ENCODE measurements at places on chromosomes 16 and 17.
A peak's percentile ranks its signal among the peaks of the same experiment; 100 is the strongest.

DNA sequence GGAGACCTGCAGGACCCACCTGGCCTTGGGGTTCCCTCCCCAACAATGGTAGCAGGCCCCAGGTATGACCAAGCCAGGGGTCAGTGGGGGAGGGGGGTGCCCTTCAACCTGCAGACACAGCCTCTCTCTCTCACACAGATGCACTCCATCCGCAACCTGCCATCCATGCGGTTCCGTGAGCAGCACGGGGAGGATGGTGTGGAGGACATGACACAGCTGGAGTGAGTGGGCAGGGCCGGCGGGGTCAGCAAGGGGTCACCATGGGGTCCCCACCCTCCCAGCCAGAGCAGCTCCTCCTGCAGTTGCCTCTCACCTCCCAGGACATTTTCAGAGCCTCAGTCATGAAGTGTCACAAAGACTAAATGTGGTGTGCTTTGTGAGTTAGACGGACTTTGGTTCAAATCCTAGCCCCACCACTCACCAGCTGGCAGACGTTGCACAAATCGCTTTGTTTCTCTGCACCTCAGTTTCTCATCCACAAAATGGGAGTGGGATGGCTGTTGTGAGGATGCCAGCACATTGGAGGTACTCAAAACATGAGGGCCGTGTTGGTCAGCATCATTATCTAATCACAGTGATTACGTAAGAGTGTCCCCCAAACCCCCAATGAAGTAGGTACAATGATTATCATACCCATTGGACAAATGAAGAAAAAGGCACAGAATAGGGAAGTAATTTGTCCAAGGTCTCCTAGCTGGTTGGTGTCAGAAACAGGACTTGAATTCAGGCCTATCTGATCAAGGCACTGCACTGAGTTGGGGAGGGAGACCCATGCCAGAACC lies 16.0 kb downstream of the MYO15A start:
- DNase-seq, result no peak

GRCh38 chr17:50573866-50574611 lies 13.5 kb downstream of the CACNA1G start:
- DNase-seq, result no peak

DNA sequence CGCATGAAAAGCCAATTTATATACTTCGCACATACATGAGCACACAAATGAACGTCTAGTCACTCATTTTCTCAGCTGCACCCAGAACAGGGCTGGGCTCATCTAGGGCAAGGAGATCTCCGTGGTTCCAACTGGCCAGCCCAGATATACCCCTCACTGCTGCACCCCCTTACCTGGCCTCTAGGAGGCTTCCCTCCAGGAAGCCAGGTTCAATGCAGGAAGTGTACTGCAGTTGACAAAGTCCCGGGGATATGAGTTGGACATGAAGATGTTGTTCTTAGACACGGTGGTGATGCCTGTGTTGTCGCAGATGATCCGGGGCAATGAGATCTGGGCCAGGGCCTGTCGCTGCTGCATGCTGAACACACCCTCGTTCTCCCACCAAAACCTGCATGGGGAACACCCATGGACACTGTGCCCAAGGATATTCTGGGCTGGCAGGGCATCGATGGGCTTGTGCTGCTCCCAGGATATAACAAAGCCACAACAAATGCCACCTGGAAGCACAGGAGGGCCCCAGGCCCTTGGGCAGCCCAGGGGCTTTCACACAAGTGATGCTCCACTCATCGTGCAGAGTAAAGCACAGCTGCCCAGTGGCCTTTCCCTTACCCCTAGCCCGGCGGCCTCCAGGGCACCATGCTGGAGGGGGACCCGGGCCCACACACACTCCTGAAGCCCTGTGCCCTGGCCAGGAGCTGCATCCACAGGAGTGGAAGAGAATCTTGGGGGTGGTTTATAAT lies 10.1 kb downstream of the MPO start:
- no peak for DNase-seq

DNA sequence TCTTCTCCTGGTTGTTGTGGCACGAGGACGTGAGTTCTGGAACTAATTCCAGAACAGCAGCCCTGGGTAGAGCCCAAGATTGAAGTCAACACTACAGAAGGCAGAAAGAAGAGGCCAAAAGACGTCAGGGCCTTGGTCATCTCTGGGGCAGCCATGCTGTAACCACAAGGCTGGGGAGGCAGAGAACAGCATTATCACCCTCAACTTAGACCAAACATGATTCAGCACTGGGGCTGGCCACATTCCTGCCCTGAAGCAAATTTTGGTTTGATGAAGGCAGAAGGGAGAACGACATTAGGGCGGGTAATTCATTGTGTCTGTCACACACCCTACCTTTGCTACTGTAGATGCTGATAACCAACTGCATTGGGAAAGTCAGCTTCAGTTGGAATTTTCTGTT lies 9.7 kb upstream of the ALOX15B start:
- no peak for DNase-seq

DNA sequence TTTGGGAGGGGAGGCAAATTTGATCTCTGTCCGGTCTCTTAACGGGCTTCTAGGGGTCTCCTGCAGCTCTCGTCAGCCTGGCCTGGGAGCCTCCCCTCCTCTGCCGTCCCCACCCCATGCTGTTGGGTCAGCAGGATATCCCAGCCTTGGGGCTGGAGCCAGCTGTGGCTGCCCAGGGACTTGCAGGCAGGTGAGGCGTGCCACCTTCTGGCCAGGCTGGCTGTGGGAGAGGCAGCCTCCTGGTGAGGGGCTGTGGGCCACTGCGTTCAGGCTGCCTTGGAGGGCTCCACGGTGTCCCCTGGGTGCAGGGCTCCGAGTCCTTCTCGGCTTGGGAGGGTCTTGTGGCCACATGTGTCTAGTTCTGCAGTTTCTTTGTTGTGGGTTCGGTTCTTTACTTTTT lies 34.6 kb downstream of the TBCD start:
- no peak for DNase-seq

- DNase-seq, result no peak
These were observed 157.9 kb downstream of the TOX3 start for GRCh38 chr16:52389045-52389444.

- DNase-seq, result no peak
These were observed 113.7 kb upstream of the CDH11 start for GRCh38 chr16:65235339-65236177.

DNA sequence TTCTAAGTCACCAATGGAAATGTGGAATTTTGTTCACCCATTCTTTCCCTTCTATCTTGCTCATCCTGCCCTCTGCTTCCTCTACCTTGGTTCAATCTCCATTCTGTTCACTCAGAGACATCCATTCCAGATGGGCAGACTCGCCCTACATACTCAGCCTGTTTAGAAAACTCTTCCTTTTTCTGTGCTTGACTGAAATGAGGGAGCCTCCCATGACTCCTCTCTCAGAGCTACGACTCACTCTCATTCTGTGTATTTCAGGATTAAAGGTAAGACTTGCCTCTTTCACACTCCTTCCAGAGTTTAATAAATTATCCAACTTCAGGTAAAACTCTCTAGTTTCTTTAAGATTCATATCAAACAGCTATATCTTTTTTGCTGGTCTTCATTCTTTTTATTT lies 182.8 kb downstream of the HS3ST3A1 start:
- no peak for DNase-seq

DNA sequence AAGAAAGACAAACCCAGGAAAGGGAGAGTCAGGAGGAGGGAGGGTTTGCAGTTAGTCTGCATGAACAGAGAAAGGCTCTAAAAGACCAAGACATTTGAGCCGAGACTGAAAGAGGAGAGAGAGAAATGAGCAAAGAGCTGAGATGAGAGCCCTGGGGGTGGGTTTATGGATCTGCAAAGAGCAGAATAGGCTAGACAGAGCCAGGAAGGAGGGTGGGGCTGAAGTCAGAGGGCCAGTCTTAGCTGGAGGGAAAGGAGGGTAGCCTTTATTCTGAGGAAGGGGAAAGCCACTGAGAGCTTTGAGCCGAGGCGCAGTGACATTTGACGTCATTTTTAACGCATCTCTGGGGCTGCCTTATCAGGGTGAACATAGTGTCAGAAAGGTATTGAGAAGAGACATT lies 85.7 kb upstream of the CDH13 start:
- no peak for DNase-seq

DNA sequence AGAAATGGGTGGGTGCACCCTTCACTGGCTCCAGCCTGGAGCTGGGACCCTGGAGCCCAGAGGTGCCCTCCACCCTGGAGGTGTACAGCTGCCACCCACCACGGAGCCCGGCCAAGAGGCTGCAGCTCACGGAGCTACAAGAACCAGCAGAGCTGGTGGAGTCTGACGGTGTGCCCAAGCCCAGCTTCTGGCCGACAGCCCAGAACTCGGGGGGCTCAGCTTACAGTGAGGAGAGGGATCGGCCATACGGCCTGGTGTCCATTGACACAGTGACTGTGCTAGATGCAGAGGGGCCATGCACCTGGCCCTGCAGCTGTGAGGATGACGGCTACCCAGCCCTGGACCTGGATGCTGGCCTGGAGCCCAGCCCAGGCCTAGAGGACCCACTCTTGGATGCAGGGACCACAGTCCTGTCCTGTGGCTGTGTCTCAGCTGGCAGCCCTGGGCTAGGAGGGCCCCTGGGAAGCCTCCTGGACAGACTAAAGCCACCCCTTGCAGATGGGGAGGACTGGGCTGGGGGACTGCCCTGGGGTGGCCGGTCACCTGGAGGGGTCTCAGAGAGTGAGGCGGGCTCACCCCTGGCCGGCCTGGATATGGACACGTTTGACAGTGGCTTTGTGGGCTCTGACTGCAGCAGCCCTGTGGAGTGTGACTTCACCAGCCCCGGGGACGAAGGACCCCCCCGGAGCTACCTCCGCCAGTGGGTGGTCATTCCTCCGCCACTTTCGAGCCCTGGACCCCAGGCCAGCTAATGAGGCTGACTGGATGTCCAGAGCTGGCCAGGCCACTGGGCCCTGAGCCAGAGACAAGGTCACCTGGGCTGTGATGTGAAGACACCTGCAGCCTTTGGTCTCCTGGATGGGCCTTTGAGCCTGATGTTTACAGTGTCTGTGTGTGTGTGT lies 46.8 kb downstream of the IL21R start:
- DNase-seq, result no peak

DNA sequence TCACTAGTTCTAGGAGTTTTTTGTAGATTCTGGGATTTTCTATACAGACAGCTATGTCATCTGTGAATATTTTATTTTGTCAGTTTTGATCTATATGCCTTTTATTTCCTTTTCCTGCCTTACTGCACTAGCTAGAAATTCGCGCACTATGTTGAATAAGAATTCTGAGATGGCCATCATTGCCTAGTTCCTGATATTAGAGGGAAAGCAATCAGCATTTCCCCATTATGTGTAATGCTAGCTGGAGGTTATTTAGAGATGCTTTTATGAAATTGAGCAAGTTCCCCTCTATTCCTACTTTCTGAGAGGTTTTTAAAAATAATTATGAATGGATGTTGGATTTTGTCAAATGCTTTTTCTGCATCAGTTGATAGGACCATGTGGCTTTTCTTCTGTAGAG lies 23.8 kb downstream of the MPRIP start:
- DNase-seq, result no peak

GRCh38 chr17:58219789-58220183 lies 731 bp upstream of the MKS1 start:
- DNase-seq, result no peak

DNA sequence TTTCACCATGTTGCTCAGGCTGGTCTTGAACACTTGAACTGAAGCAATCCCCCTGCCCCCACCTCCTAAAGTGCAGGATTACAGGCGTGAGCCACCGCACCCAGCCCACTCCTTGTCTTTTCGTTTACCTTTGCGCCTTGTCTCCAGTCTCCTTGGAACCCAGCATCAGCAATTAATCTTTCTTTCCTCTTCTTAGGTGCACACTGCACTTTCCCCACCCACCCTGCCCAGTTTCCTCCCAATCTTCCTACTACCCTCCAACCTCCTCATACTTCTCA lies 1.5 kb upstream of the CLDN7 start:
- no peak for DNase-seq

DNA sequence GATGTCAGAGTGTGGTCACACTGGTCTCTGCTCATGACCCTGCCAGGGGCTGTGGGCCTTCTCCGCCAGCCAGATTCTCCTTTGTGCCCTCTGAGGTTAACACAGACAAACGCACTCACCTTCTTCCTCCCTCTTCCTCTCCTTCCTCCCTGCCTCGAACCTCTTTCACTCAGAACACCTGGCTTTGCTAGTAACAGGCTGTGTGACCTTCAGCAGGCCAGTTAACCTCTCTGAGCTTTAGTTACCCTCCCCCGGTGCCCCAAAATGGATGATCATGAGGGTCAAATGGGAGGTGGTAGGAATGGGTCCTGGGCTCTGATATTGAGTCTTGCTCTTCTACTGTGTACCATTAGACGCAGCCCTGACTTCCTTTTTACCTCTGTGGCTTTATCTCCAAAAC lies 127.1 kb downstream of the OR1D5 start:
- DNase-seq, result no peak

DNA sequence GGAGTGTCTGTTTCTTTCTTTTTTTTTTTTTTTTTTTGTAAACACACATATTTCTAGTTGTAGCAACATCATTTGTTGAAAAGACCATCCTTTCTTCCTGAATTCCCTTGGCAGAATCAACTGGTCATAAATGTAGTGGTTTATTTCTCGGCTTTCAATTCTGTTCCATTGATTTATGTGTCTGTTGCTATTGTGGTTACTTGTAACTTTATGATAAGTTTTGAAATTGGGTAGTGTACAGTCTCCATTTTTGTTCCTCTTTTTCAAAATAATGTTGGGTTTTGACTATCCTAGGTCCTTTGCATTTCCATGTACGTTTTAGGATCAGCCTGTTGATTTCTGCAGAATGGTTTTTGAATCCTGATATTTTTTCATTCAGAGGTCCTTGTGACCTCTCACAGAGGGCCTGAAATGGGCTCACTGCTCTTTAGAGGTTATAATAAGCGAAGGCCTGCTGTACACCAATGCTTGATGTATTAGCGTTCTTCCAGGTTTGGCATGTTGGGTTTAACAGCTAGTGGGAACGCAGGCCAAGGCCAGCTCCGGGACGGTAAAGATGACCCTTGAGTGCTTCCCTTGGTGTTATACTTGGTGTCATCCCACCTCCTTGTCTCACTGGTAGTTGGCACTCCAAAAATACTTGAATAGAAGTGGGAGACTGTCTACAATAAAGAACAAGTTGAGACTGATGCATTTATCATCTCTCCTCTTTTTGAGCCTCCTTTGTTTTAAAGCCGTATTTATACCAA lies 43.8 kb downstream of the ZNRF1 start:
- no peak for DNase-seq

DNA sequence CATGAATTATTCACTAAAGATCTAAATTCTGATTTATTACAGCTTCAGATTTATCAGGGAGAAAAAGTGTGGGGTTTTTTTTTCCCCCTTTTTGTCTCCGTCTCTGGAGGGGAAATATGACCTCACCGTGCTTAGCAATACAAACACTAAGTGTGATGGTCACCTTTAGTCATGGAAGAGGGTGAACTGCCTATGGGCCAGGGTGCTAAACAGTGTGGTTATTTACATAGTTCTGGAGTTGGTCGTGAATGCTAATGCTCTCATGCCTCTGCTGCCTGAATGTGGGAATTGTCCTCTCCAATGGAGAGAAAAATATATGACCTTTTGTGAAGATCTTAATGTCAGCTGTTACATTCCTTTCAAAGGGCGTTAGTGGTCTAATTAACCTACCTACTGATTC lies 44.8 kb upstream of the MSI2 start:
- peak; percentile 15 for DNase-seq

- DNase-seq, result no peak
These were observed 176.7 kb downstream of the ABCC12 start for GRCh38 chr16:47979164-47979520.

Measured in NCI-H774 (cell line).